ENCODE measurements at places on chromosomes 12 and 14. TPM values are rescaled to one million over a fixed set of nuclear protein-coding genes. Genes with fewer than 3 reads are reported as not detected.

Gene FOXG1
- not detected for total RNA-seq

Gene GLI1
- total RNA-seq, result 0.22 TPM

Gene ACOT6
- total RNA-seq, result not detected

Gene KIF26A
- 3.9 TPM for total RNA-seq

Gene TAS2R42
- not detected for total RNA-seq

Gene LRP1-AS
- not detected for total RNA-seq

Gene LRTM2
- total RNA-seq, result not detected

Gene RNASE2
- not detected for total RNA-seq

DNA sequence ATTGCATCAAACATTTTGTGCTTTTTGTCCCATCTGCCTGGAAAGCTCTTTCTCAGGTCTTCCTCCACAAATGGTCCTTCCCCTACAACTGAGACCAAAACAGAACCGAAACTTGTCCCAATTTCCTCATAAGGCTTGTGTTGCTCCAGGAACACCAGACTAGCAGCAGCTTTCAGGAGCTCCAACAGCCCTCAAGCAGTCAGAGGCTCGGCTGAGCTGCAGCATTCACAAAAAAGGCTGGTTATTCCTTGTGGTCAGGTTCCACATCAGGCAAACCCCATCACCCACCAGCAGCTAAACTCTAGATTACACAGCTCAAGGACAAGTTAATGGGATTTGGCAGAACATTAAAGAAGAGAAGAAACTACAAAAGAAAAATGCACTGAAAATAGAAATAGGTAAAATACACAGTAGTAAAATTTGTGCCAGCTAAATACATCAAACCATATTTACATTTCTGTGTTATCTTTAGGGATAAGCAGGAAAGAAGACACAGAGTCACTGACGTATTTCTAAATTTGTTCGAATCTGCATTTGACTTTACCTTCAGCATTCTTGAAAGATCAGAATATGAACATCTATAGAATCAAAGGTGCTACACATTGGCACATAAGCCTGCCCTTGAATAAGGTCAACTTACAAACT is 141.2 kb downstream of the STXBP6 start:
- no peak overlapping the region for H3K4me3 ChIP-seq
- H3K27ac ChIP-seq, result no peak overlapping the region
- no peaks in the 10 kb centered on the region for H3K36me3 ChIP-seq
- peaks cover 50% of the 10 kb centered on the region for H3K27me3 ChIP-seq
- no peak for DNase-seq
- no peaks in the 10 kb centered on the region for H3K4me1 ChIP-seq

GRCh38 chr14:49733836-49734235 is 34.1 kb upstream of the KLHDC2 start:
- peaks cover 2% of the 10 kb centered on the region for H3K4me1 ChIP-seq
- no peak overlapping the region for H3K4me3 ChIP-seq
- peaks cover 3% of the 10 kb centered on the region for H3K36me3 ChIP-seq
- no peaks in the 10 kb centered on the region for H3K27me3 ChIP-seq

- peaks cover 17% of the 10 kb centered on the region for H3K4me1 ChIP-seq
- H3K27ac ChIP-seq, result peak overlapping the region; percentile 80
- DNase-seq, result no peak
- peaks cover 15% of the 10 kb centered on the region for H3K27me3 ChIP-seq
- peaks cover 3% of the 10 kb centered on the region for H3K36me3 ChIP-seq
- H3K4me3 ChIP-seq, result no peak overlapping the region
Observed at GRCh38 chr14:92759300-92759678, 10.9 kb upstream of the LGMN start.

DNA sequence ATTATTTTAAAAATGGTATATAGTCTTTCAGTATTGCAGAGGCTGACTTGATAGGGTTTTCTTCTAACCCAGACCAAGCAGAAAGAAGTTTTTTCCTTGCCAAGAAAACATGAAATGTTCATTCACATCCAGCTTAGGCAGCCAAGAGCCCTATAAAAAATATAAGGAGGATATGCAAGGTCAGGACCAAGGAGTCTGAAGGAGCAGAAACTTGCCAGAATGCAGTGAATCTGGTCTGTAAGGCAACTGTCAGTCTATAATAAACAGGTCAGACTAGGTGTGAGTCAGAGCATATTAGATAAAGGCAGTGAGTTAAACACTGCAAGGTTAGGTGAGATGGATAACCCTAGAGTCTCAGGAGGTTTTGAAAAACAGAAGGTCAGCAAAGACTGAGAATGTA is 645.5 kb downstream of the C12orf50 start:
- H3K36me3 ChIP-seq, result no peaks in the 10 kb centered on the region
- no peaks in the 10 kb centered on the region for H3K27me3 ChIP-seq
- H3K4me1 ChIP-seq, result no peaks in the 10 kb centered on the region
- H3K27ac ChIP-seq, result no peak overlapping the region
- no peak overlapping the region for H3K4me3 ChIP-seq
- no peak for DNase-seq

- H3K27me3 ChIP-seq, result peaks cover 4% of the 10 kb centered on the region
- peak overlapping the region; percentile 93 for H3K27ac ChIP-seq
- H3K4me1 ChIP-seq, result peaks cover 21% of the 10 kb centered on the region
- no peak for DNase-seq
Observed at GRCh38 chr12:56522411-56523193, 982 bp downstream of the RBMS2 start.

DNA sequence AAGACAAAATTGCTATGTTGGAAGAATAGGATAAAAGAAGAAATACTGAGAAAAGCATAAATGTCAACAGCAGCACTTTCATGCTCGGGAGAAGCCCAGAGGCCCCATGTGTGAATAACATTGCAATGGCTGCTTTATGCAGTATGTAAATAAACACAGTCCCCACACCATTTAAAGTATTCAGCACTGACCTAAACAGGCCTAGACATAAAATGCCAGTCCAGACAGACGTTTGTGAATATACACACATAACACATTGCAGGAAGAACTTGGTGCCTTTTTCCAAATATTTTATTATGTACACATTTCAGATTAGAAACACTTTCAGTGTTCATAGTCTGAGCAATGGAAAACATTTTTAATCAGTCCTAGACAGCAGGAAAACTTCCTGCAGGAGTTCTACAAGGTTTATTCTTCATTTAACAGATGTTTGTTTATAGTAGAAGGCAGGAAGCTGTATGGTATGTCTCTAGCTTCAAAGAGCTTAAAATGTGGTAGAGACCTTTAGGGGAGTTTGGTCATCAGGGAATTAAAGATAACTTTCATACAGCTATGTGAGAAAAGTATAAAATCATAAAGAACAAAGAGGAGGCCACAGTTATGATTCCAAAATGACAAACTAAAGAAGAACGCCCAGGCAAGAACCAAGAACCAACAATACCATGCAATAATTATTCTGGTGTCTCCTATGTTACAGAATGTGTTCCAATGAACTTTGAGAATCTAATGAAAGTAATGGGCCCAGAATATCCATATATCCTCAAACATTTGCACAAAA is 30.6 kb upstream of the SLC38A2 start:
- no peak overlapping the region for H3K4me3 ChIP-seq
- H3K36me3 ChIP-seq, result no peaks in the 10 kb centered on the region
- H3K27ac ChIP-seq, result no peak overlapping the region
- H3K27me3 ChIP-seq, result no peaks in the 10 kb centered on the region
- no peak for DNase-seq

DNA sequence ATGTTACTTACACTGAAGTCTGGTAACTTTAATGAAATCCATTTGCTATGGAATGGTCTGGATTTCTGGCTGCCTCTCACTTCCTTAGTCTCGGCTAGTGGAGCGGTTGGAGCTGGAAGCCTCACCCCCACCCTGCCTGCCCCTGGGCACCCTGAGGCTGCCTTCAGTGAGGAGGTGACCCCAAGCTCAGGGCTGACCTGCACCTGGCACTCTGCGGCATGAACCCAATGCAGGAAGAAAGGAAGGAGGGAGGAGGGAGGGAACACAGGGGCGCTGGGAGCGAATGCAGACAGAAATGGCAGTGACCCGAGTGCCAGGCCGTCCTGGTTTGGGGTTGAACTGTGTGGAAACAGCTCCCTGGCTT is 353.1 kb downstream of the TMEM121 start:
- H3K27ac ChIP-seq, result no peak overlapping the region
- DNase-seq, result peak; percentile 2
- peaks cover 2% of the 10 kb centered on the region for H3K4me1 ChIP-seq
- H3K27me3 ChIP-seq, result peaks cover 56% of the 10 kb centered on the region
- no peak overlapping the region for H3K4me3 ChIP-seq

DNA sequence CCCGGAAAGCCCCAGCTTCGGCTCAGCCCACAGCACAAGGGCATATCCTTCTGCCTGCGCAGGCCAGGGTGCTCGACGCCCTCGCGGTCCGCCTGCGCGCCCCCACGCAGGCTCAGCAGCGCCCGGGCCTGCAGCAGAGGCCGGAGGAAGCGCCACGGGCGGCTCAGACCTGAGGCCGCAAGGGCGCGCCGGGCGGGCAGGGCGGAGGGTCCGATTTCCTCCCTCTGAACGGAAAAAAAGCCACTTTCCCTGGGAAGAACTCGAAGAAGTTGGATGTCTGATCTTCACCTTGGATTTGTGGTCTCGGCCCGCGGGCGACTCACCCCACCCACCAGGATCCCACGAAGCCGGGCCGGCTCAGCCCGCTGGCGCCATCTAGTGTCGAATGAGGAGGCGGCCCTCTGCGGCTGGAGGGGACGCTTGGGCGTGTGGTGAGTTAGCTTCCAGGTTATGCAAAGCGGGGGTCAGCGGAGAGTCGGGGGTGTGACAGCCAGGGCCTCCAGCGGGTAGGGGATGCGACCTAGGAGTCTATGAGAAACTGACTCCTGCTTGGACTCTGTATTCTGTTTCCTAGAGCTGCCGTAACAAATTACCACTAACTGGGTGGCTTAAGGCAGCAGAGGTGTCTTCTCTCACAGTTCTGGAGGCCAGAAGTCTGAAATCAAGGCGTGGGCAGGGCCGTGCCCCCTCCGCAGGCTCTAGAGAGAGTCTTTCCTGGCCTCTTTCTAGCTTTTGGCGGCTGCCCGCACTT is 40.0 kb upstream of the SRSF5 start:
- DNase-seq, result peak; percentile 76
- H3K27ac ChIP-seq, result peak overlapping the region; percentile 81
- H3K27me3 ChIP-seq, result no peaks in the 10 kb centered on the region
- H3K36me3 ChIP-seq, result no peaks in the 10 kb centered on the region
- peak overlapping the region; percentile 73 for H3K4me3 ChIP-seq

DNA sequence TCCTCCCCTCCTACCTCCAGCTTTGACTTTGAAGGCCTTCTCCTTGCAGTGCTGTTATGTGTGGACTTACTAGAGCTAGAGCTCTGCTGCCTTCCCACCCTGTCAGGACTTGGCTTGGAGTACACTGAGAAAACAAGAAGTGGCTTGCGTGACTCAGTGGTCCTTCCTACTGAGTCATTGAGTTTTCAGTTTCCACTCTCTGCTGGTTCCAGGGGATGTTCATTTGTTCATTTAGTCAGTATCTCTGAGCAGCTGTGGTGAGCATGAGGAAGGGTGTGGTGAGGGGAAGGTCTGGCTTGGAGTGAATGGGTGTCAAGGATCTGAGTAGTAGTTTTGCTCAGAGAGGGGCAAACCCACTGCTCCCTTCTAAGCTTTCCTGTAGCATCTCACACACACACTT is 17.2 kb upstream of the ELK3 start:
- DNase-seq, result no peak
- no peaks in the 10 kb centered on the region for H3K36me3 ChIP-seq
- peaks cover under 1% of the 10 kb centered on the region for H3K27me3 ChIP-seq
- peaks cover 5% of the 10 kb centered on the region for H3K4me1 ChIP-seq
- peak overlapping the region; percentile 69 for H3K4me3 ChIP-seq

GRCh38 chr12:56374726-56375597 is 12.3 kb upstream of the APOF start:
- peak overlapping the region; percentile 7 for H3K4me3 ChIP-seq
- H3K36me3 ChIP-seq, result peaks cover 2% of the 10 kb centered on the region
- H3K4me1 ChIP-seq, result no peaks in the 10 kb centered on the region
- H3K27me3 ChIP-seq, result no peaks in the 10 kb centered on the region

DNA sequence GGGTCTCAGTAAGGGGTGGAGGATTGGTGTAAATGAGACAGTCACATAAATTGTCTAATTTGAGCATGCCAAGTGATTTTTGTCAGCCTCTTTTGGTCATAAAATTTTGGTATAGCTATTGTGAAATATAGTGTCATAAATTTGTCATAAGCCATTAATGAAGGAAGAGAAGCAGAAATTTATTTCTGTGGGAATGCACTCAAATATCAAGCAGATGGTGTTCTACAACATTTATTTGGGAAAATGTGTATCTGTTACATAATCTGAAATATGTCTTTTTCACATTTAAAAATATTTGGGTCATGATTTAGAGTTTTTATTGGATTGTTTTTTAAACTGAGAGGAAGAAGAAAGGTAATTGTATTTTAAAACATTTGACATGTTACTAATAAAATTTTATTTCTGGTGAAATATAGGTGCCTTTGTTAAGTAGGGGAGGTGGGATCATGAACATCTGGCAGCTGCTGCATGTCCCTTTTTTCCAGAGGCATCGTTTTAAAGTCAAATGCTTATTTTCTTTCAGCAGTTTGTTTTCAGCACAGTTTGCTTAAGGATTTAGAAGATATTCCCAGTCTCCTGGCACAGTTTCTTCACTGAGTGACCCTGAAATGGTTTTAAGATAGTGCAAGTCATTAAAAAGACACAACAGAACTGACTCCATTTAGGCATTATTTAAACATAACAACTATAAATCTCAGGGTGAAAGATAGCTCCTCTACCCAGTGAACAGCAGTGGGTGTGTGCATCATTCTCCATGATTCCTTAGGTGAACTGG is 371.7 kb downstream of the SNAPC1 start:
- H3K4me1 ChIP-seq, result peaks cover under 1% of the 10 kb centered on the region
- peaks cover 53% of the 10 kb centered on the region for H3K27me3 ChIP-seq
- peaks cover 1% of the 10 kb centered on the region for H3K36me3 ChIP-seq
- no peak for DNase-seq

Measured in T-helper 17 cell (primary cell).